ENCODE measurements at places on chromosomes 16 and 17.

- no peak for DNase-seq
Observed at GRCh38 chr17:47693731-47694580, at the start of gene TBKBP1. TBKBP1 (plus strand) TSS chr17:47694161; CDS start chr17:47696113, 1,952 bp downstream.

DNA sequence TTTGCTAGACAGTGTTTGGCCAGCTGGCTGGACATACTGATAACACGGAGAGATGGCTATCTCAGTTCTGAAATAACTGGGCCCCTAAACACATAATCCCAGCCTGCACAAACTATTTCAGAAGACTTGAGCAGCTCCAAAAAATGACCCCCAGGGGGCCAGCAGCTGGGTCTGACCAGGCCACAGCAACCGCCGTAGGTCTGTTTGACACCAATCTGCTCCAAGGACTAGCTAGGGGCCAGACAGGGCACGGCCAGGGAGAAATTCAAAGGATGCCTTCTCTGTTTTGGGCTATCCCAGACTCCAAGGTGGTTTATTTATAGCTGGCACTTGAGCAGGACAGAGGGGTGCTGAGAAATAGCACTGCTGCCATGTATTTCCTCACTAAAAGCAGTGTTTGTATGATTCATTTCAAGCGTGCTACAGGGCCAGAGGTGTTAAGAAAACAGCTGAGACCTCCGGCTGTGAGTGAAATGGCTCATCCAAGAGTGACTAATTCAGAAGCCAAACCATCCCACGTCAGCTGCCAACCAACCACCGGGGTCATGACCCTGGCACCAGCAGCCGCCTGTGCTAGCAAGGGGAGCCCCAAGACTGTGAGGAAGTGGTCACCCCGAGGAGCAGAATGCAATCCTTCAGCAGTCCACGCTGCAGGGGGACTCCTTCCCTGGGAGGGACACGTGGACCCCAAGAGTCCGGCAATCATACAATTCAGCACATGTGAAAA lies 5.7 kb downstream of the GGA2 start:
- peak; percentile 99 for DNase-seq

- DNase-seq: peak; percentile 38
Observed at GRCh38 chr16:15466886-15467781, 32.7 kb downstream of the BMERB1 start.

- no peak for DNase-seq
Observed at GRCh38 chr17:19317359-19318095, 45.0 kb downstream of the B9D1 start.

DNA sequence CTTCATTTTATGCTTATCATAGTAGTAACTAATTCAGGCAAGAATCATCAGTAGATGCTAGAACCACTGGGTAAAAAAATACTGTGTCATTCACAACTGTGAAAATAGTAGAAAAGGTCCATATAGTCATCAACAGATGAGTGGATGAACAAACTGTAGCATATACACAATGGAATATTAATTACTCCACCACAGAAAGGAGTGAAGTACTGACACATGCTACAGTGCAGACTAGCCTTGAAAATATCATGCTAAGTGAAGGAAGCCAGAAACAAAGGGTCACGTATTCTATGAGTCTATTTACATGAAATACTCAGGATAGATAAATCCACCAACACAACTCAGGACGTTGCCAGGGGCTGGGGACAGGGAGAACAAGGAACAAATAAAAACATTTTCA lies 13.3 kb downstream of the USP22 start:
- DNase-seq: no peak

DNA sequence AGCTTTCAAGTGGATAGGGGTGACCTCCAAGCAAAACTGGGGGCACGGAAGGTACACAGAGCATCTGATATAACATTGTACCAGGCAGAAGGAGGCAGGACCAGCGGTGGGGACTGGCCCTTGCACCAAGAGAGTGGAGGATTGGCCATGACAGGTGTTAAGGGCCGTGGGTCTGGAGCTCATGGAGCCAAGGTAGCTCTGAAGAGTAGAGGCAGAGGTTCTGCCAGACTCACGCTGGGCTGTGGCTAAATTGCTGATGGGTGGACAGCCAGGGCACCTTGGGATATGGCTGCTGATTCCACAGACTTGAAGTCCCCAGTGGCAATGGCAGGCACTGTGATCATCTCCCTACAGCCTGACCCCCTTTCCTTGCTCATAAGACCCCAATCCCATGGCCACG lies 65.9 kb upstream of the NKD1 start:
- DNase-seq: no peak

GRCh38 chr17:71234349-71234748 lies 886.5 kb upstream of the SOX9 start:
- no peak for DNase-seq

DNA sequence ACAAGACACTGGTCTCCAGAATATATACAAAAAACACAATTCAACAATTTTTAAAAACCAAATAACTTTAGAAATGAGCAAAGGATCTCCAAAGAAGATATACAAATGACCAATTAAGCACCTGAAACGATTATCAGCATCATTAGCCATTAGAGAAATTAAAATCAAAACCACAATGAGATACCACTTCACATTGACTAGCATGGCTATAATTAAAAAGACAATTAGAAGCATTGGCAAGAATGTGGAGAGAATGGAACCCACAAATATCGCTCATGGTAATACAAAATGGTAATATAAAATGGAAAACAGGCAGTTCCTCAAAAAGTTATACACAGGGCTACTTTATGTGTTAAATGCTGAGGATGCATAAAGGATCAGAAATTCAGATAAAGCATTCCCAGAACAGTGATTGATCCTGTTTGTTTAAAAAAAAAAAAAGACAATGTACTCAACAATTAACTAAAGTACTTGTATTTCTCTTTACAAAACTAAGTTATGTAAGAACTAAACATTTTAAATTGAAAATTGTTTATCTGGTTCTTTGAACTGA lies 52.5 kb downstream of the KANSL1 start:
- no peak for DNase-seq

DNA sequence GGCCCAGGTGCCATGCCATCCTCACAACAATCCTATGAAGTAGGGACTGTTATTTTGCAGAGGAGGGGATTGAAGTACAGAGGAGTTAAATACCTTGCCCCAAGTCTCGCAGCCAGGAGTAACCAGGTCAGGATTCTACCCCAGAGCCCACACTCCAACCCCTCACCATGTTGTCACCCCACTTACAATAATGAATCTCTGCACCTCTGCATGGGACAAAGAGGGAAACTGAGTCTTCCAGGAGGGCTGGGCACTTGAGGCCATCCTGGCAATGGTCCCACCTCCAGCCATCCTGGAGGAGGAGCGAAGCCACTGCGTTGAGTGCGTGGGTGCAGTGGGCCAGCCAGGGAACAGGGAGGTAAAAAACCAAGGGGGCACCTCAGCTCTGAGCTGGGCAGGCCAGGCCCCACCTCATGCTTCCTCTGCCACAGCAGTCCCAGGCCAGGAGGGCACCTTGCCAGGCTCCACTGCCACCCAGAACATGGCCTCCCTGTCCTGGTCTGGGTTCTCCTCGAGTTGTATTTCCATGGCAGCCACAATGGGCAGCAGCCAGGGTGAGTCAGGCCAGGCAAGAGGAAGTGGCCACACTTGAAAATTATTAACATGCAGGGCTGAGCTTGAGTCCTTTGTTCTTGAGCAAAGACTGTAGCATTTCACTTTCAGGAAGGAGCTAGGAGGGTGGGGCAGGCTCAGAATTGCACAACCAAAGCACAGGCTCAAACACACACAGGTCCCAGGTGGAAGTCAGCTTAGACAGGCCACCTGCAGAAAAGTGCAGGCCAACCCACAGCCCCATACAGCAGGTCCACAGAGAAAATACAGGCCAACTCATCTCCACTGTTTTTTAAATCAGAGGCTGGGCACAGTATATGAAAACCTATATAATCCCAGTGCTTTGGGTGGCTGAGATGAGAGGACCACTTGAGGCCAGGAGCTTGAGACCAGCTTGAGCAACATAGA lies 52.1 kb downstream of the CUEDC1 start:
- DNase-seq: peak; percentile 91

- DNase-seq: no peak
Observed at GRCh38 chr16:9251026-9251425, 159.6 kb downstream of the HAPSTR1 start.

GRCh38 chr16:79993629-79994209 lies 393.2 kb upstream of the MAF start:
- no peak for DNase-seq

DNA sequence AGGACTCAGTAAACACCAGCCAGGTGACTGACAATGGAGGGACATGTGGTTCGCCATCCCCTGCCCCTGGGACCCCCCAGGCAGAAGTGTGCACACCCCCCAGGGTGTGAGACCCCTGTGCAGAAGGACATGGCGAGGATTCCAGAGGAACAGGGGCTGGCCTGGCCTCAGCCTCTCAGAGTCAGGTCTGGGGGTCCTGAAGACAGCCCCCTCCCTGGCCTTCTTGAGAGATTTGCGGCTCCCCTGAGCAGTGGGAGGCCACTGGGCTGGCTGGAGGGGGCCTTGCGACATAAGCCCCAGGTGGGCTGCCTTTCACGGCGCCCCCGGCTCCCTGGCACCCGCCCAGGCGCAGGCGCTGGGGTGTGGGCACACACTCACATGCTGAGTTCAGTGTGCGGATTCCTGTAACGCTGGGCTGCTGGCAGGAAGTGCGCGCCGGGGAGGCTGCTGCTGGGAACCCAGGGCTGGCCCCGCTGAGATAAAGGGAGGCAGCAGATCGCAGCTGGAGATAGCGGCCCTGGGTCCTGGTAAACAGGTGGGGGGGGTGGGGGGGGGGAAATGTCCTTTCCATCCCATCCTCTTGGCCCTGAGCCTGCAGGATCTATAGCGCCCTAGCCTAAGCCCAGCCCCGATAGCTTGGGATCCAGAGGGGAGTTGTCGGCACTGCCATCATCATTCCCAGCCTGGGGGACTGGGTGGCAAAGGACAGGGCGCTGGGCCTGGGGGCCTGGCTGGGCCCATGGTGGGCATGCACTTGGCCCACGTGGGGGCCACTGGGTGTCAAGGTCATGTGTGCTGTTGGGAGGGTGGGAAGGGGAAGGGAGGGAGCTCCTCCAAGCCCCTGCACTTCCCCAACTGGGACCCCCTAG lies 27.1 kb downstream of the TMEM235 start:
- no peak for DNase-seq

GRCh38 chr16:77194295-77195231 lies 3.6 kb downstream of the MON1B start:
- no peak for DNase-seq

DNA sequence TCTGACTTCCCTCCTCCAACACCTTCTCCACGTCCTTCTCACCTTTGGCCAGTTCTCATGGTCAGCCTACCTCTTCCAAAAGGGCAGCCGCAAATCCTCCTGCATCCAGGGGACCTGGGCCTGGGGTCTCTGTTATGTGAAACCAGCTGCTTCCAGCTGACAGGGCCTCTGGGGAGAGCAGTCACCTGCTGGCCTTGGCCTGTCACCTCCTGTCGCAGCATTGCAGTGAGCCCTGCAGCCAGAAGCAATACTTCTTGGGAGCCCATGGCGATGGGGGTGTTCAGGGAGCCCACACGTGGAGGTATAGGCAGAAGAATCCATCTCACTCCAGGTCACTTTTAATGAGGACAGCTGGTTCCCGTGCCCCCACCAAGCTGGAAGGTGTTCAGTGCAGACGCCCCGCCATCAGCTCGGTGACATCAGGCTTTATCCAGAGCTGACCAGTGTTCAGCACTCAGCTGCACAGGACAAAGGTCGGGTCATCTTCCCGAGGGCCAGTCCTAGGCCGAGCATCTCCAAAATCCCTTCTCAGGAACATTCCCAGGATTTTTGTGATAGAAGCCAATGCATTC lies 1.7 kb upstream of the SLC47A2 start:
- no peak for DNase-seq

- DNase-seq: no peak
Observed at GRCh38 chr16:78425891-78426510, 326.5 kb downstream of the WWOX start.

GRCh38 chr17:3918372-3919122 lies 2.3 kb upstream of the P2RX1 start:
- DNase-seq: no peak

DNA sequence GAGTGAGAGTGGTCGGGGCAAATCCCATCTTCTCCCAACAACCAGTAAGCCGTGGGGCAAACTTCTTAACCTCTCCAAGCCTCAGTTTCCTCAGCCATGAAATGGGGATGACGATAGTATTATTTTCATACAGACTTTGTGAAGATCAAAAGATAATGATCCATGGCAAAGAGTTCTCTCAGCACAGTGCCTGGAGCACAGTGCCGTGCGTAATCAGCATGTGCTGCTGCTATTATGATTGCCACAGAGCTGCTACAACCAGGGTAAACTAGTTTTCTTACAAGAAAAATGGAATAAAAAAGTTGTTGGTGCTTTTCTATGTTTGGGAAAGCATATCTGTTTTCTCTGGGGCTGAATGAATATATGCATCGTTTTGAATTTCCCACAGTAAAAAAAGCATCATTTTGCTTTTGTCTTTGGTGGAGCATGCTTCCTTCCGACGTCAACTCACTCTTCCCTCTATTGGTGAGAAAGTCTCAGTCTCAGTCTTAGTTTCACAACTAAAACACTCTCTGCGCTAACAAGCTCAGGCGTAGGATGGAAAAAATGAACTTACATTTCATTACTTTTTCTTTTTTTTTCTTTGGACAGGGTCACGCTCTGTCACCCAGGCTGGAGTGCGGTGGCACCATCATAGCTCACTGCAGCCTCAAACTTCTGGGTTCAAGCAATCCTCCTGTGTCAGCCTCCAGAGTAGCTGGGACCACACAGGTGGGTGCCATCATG lies 37.2 kb downstream of the CDK5R1 start:
- no peak for DNase-seq

DNA sequence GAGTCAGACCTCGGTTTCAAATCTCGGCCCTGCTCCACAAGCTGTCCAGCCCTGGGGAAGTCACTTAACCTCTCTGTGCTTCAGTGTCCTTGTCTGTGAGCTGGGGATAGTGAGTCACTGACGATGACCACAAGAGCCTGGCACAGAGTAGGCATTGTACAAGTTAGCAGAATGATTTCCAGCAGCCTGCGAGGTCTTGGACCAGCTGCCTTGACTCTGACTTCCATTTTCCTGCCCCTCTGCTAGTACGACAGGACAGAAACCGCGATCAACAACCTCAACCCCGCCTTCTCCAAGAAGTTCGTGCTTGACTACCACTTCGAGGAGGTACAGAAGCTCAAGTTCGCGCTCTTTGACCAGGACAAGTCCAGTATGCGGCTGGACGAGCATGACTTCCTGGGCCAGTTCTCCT lies 20.7 kb downstream of the CPNE2 start:
- DNase-seq: peak; percentile 41

DNA sequence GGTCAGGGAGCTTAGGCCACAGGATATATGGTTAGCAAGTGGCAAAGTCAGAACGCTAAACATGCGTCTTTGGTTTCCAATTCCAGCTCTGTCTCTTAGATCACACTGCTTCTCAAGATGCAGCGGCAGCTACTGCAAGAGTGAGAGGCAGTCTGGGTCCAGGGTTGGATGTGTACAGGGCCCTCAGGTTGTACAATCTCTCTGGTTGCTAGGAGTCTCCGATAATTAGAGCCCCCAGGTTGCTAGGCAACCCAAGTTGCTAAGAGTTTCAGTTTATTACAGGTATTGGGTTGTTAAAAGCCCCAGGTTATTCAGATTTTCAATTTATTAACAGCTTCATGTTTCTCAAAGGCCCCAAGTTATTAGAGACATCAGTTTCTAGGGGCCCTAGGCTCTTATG lies 15.5 kb upstream of the SPACA3 start:
- DNase-seq: no peak

- DNase-seq: no peak
Observed at GRCh38 chr16:22736791-22737190, 77.2 kb upstream of the HS3ST2 start.

GRCh38 chr17:5509482-5509881 lies 23.1 kb downstream of the MIS12 start:
- peak; percentile 48 for DNase-seq

All from A172 (cell line).